ENCODE measurements at places on chromosomes 4 and X.

DNA sequence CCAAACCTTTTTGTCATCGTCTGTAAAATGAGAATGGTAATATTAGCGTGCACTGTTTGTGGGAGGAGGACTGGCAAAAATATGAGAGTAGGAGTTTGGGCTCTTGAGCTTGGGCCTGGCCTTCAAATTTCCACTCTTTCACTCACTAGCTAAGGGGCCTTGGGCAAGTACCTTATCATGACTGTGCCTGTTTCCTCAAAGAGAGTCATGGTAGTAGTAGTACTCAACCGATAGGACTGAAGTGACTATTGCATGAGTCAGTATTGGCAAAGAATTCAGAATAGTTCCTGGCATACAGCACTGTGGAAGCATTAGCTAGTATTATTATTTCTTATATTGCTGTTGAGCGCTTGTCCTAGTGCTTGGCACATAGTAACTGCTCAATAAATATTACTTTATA, 16.0 kb upstream of the RBM3 start:
- no peak overlapping the region for H3K27ac ChIP-seq
- DNase-seq, result no peak

- H3K4me3 ChIP-seq, result no peak overlapping the region
- no peaks in the 10 kb centered on the region for H3K4me1 ChIP-seq
- no peak overlapping the region for H3K27ac ChIP-seq
These were observed 143.9 kb downstream of the PTCHD1 start for GRCh38 chrX:23478561-23478960.

GRCh38 chrX:51332188-51332942, at the start of gene NUDT10:
TSS of gene NUDT10 (plus strand) at chrX:51332822. CDS start at chrX:51332966, 144 bp downstream.
- H3K36me3 ChIP-seq, result no peaks in the 10 kb centered on the region
- H3K4me1 ChIP-seq, result peaks cover 6% of the 10 kb centered on the region
- no peak for DNase-seq
- H3K27me3 ChIP-seq, result peaks cover 27% of the 10 kb centered on the region
- H3K4me3 ChIP-seq, result peak within 1 kb of the TSS; percentile 45

DNA sequence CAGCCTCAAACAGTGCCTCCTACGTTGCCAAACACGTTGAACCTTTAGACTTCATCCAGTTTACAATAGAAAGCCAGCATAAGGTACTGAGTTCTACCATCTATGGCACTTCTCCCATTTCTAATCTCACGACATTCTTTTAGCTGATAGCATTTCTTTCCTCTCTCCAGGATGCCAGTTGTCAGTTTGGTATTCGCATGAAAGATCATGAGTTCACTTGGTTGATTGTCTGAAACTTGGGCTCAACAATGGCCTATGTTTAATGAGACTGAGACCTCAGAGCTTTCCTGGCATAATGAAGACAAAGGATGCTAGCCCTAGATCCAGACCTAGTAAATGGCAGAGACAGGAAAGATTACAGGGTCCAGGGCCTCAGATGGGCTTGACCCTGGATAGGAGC, 69.2 kb upstream of the SPRY1 start:
- H3K27ac ChIP-seq, result no peak overlapping the region
- H3K4me1 ChIP-seq, result no peaks in the 10 kb centered on the region
- H3K4me3 ChIP-seq, result no peak overlapping the region

GRCh38 chrX:103669745-103670144, 16.8 kb downstream of the MORF4L2 start:
- no peak for DNase-seq
- no peaks in the 10 kb centered on the region for H3K27me3 ChIP-seq
- no peak overlapping the region for H3K4me3 ChIP-seq
- H3K36me3 ChIP-seq, result peaks cover 3% of the 10 kb centered on the region
- no peak overlapping the region for H3K27ac ChIP-seq

DNA sequence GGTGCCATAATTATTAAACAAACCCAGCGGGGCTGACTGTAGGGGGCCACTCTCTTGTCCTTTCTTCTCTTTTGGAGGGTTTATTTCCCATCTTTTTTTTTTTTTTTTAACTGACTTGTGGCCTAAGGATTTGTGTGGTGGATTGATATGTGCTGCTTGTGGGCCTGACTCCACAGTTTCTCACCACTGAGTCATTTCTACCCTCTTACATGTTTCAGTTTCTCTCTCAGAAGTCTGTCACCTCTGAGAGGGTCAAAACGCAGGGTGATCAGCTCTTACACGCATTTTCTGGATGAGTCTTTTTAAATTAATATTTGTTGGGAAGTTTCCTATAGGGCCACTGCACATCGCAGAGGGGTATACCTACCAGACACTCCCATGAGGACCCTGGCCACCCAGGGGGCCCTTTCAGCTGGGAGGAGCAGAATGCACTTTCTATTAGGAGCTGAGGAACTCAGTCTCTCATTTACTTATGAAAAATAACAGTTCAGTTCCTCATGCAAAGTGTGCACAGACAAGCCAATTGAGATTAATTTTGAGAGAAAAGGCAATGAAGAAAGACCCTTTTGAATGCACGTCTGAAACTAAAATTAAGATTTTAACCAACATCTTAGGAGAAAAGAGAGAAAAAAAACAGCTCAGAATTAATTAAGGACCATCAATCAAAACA, 407.9 kb downstream of the TECRL start:
- no peak overlapping the region for H3K4me3 ChIP-seq
- no peaks in the 10 kb centered on the region for H3K36me3 ChIP-seq
- no peak overlapping the region for H3K27ac ChIP-seq
- DNase-seq, result no peak
- no peaks in the 10 kb centered on the region for H3K4me1 ChIP-seq

DNA sequence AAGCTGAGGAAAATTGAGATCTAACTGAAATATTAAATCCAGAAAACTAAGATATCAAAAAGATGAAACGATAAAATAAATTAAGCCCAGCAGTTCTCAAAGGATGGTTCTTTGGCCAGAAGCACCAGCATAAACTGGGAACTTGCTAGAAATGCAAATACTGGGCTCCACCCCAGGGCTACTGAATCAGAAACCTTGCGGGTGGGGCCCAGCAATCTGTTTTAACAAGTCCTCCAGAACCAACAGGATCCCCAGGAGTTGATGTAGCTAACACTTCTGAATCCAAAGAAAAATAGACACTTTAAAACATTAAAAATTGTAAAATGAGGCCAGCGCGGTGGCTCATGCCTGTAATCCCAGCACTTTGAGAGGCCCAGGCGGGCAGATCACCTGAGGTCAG, 14.1 kb upstream of the TMEM154 start:
- H3K4me1 ChIP-seq, result peaks cover 10% of the 10 kb centered on the region
- H3K36me3 ChIP-seq, result no peaks in the 10 kb centered on the region
- no peak overlapping the region for H3K4me3 ChIP-seq
- H3K27ac ChIP-seq, result no peak overlapping the region
- no peak for DNase-seq

GRCh38 chr4:139602776-139603360, 46.8 kb upstream of the SETD7 start:
- no peak for DNase-seq
- H3K4me3 ChIP-seq, result no peak overlapping the region
- H3K36me3 ChIP-seq, result no peaks in the 10 kb centered on the region
- H3K4me1 ChIP-seq, result no peaks in the 10 kb centered on the region

DNA sequence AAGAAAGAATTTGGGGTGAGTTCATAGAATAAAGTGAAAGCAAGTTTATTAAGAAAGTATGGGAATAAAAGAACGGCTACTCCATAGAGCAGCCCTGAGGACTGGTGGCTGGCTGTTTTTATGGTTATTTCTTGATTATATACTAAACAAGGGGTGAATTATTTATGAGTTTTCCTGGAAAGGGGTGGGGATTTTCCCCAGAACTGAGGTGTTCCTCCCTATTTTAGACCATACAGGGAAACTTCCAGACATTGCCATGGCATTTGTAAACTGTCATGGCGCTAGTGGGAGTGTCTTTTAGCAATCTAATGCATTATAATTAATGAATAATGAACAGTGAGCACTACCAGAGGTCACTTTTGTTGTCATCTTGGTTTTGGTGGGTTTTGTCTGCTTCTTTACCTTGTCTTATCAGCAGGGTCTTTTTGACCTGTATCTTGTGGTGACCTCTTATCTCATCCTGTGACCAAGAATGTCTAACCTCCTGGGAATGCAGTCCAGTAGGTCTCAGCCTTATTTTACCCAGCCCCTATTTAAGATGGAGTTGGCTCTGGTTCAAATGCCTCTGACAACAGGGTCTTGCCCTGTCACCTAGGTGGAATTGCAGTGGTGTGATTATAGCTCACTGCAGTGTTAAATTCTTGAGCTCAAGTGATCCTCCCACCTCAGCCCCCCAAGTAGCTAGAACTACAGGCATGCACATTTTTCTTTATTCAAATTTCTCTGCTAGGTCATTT, 27.1 kb downstream of the RAPGEF2 start:
- H3K4me3 ChIP-seq, result no peak overlapping the region
- peaks cover 50% of the 10 kb centered on the region for H3K4me1 ChIP-seq
- H3K27ac ChIP-seq, result no peak overlapping the region
- no peaks in the 10 kb centered on the region for H3K36me3 ChIP-seq

DNA sequence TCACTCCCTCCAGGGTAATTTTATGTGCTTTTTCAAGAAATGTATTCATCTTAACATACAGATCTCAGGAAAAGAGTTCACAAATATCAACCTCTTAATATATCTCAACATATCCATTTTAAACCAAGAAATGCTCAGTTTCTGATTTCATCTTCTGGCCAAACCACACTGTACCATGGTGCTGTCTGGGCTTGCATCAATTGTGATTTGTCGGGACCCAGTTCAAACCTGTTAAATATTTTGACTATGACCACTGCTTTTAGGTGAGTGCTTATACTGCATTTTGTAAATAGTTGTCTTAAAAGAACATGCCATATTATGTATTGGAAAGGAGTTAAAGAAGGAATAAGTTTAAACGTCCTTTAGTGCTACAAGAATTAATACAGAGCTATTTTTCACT, 352.1 kb downstream of the SPOCK3 start:
- no peak overlapping the region for H3K4me3 ChIP-seq
- H3K36me3 ChIP-seq, result no peaks in the 10 kb centered on the region
- no peaks in the 10 kb centered on the region for H3K4me1 ChIP-seq

DNA sequence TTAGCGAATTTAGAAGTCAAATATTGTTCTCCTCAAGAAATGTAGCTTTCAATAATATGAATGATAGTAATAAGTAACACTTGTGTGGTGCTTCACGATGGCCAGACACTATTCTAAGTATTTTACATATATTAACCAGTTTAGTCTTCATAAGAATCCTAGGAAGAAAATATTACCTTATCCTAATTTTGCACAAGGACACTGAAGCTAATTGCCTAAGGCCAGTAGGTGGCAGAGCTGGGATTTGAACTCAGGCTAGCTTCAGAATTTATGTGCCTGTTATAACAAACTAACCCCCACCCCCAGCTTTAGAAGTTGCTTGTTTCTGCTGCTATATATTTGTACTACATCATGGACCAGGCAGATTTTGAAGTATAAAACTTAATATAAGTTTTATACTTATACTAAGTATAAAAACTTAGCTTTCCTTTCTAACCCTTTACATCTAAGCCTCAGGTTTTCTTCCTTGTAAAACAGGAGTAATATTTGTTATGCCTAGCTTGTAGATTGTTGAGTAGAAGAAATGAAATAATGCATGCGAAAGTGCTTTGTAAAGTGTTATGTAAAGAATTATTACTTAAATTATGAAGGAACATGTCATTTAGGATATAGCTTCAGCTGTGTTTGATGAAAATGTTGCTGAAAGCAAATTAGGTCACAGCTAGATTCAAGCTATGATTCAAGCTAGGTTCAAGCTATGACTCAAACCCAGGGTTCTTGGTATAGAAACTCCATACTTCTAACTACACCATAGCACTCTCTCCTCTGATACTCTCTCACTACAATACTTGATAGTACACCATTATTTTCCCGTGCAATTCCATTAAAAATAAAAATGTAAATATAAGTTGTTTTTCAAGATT, 4.2 kb upstream of the CDS1 start:
- H3K27ac ChIP-seq, result no peak overlapping the region

DNA sequence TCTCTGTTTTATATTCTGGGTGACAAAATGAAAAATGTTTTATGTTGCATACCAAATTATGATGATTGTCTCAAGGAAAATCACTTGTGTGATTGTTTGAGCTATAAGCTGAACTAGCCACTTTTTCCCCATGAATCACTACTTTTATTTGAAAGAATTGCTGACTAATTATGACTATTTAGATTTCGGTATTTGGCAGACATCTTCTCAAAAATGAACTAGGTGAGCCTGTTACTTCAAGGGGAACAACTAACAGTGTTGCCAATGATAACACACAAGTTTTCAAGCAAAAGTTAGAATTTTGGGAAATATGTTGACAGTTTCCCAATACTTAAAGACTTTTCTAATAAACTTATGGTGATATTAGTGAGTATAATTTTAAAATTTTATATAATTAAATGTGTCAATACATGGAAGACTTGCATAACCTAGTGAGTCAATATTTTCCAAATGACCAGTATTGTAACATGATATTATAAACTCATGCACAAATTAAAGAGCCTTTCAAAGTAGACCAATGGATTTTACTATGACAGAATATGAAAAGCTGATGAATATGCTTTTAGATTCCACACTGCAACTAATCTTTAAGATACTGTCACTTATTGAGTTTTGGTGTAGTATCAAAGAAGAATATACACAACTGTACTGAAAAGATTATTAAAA, 187.7 kb upstream of the GATB start:
- H3K36me3 ChIP-seq, result no peaks in the 10 kb centered on the region
- DNase-seq, result no peak
- no peak overlapping the region for H3K4me3 ChIP-seq
- no peaks in the 10 kb centered on the region for H3K4me1 ChIP-seq

DNA sequence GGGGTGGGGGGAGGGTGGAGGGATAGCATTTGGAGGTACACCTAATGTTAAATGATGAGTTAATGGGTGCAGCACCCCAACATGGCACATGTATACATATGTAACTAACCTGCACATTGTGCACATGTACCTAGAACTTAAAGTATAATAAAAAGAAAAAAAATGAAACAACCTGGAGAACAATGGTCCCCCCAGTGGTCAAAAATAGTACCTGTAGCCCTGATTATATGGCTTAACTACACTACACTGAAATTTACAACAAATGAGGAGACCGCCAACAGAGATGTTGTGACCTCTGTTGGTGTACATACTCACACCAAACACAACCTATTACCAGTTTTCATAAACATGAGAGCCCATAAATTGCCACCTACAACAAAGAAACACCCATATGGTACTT, 7.3 kb upstream of the MAGEE1 start:
- H3K4me1 ChIP-seq, result no peaks in the 10 kb centered on the region
- no peak overlapping the region for H3K4me3 ChIP-seq
- H3K36me3 ChIP-seq, result no peaks in the 10 kb centered on the region
- no peaks in the 10 kb centered on the region for H3K27me3 ChIP-seq
- DNase-seq, result no peak

DNA sequence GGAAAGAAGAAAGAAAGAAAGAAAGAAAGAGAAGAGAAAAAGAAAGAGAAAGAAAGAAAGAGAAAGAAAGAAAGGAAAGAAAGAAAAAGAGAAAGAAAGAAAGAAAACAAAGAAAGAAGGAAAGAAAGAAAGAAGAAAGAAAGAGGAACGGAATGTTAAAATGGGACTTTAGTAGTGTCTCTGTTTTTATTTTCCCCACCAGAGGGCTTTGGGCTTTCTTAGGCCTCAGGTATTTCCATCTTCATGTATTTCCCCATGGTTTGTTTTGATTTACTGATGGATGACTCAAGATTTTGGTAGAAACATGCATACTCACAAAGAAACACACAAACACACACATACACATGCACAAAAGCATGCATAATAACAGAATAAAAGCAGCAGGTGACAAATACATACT, 181.2 kb downstream of the AFF2 start:
- DNase-seq, result no peak
- no peaks in the 10 kb centered on the region for H3K4me1 ChIP-seq
- no peaks in the 10 kb centered on the region for H3K27me3 ChIP-seq
- H3K4me3 ChIP-seq, result no peak overlapping the region
- H3K27ac ChIP-seq, result no peak overlapping the region
- no peaks in the 10 kb centered on the region for H3K36me3 ChIP-seq

- no peaks in the 10 kb centered on the region for H3K4me1 ChIP-seq
- no peak for DNase-seq
- H3K27me3 ChIP-seq, result no peaks in the 10 kb centered on the region
- H3K27ac ChIP-seq, result no peak overlapping the region
- H3K36me3 ChIP-seq, result no peaks in the 10 kb centered on the region
These were observed 514.0 kb upstream of the SMIM31 start for GRCh38 chr4:164239976-164240375.
